Fibroblast of skin of right biceps (primary cell): ENCODE measurements at places on chromosomes 4 and X.

DNA sequence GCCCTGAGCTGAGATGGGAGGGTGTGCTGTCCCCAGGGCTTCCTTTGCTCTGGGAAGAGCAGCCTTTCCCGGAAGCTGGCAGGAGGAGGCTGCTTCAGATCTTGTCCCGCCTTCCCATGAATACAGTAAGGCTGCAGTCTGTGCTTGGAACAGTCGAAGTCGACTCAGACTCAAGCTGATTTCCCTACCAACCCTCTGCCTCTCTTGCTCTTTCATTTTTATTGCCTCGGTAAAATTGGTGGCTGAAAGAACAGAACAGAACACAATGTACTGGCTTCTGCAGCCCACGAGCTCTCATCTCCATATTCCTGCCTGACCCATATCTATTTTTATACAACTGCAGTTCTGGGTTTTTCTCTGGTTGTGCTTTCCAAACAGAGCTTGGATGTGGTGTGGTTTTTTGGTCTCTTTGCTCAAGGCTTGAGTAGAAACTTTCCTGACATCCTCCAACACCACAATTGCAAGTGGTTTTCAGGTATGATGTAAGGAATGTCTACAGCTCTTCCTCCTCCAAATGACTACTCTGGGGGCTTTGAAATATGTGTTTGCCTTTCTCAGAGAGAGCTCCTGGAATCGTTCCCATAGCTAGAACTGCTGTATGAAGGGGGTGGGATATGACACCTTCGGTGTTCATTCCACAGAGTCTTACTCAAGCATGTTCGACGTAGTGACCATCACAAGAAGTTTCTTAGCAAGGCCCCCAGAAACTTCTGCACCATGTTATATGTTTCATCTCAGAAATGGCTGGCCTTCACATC is 61.3 kb downstream of the ENPP6 start:
- peak; percentile 64 for DNase-seq

DNA sequence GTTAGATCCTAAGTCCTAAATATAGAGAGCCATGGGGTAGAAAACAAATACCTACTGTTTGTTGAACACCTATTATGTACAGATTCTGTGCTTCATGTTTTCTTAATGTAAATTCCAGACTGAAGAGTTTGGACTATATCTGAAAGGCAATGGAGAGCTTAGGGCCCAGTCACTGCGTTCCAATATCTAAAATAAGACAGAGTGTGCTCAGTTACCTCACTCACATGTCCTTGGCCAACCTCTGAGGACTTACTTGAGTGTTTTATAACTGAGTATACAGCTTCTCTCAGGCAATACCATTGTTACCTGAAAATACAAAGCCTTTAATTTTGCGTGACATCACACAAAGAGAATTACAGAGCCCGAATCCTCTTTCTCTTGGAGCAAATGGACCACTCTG is 53.2 kb downstream of the GRIA3 start:
- no peak for DNase-seq

- no peak for DNase-seq
Measured at GRCh38 chr4:41517121-41517520, 20.8 kb upstream of the LIMCH1 start.

DNA sequence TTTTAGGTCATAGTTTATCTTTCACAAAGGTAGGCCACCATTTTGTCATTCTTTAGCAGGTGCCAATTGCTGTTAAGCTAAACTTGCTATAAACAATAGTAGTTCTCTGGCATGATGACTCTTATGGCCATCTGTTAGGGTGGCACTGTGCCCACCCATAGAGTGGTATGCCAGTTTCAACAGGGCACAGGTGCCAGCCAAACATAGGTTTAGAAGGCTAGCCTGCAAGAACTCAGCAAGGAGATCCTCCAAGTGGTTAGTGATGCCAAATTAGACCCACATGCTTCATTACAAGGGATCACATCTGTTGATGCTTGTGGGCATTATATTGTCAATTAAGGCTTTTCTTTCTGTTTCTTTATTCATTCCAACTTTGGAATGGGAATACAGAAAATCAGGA is 204.5 kb downstream of the FMR1NB start:
- DNase-seq = no peak

- no peak for DNase-seq
Measured at GRCh38 chr4:90798948-90799347, 671.8 kb downstream of the CCSER1 start.

DNA sequence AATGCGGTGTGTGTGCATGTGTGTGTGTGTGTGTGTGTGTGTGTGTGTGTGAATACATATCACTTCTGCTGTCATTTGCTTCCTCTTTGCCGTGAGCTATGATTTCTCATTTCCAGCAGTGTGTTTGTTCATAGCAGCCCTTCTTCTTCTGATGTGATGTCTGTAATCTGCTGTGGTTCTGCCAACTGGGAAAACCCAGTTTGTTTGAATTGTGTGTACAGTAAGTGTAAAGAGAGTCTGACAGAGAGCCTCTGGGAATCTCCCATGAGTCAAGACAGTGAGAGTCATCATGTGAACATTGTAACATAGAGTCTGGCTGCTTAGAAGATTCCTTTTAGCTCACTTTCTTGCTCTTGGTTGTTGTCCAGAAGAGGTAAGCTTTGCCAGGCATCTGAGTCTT is 8.4 kb upstream of the NWD2 start:
- DNase-seq = no peak

DNA sequence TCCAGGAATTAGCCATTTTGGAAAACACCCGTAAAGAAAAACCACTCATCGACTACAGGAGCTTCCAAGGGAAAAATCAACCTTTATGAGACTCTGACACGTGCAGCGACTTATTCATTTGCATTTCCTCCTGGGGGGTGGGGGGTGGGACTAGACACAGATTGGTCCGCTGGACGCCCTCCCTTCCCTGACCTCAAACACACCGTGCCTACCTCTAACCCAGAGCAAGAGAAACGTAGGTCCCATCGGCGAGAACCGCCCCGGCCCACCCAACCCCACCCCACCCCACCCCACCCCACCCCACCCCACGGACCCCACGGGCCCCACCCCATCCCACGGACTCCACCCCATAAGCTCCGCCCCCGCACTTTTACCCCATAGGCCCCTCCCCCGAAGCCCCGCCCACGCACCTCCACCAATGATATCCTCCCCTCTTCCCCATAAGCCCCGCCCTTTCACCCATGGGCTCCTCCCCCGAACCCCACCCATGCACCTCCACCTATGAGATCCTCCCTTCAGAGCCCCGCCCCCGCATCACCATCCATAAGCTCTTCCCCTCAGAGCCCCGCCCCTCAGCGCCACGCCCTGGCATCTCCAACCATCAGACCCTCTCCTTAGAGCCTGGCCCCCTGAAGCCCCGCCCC is 1.1 kb downstream of the GTPBP6 start:
- no peak for DNase-seq

GRCh38 chrX:65769564-65770292 is 102.3 kb downstream of the MSN start:
- DNase-seq = no peak

GRCh38 chr4:109149836-109150235 is 152.6 kb downstream of the COL25A1 start:
- no peak for DNase-seq

GRCh38 chr4:114041117-114041475 is 61.6 kb upstream of the ARSJ start:
- DNase-seq = peak; percentile 76

DNA sequence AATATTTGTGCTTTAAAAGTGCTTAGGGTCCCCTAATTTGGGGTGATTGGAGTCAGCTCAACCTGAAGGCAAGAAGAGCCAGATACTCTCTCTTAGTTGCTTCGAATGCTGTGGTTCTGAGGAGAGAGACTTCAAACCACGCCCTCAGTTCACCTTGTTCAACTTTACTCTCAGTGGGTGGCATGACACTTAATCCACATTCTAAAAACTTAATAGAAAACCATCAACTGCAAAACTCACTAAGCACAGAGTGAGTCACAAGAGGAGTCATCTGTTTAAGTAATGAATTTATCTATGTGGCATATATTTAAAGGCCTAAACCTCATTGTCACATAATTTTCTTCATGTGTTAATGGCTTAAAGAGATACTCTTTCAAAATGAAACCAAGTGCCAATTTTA is 99.5 kb upstream of the SLC4A4 start:
- peak; percentile 76 for DNase-seq

DNA sequence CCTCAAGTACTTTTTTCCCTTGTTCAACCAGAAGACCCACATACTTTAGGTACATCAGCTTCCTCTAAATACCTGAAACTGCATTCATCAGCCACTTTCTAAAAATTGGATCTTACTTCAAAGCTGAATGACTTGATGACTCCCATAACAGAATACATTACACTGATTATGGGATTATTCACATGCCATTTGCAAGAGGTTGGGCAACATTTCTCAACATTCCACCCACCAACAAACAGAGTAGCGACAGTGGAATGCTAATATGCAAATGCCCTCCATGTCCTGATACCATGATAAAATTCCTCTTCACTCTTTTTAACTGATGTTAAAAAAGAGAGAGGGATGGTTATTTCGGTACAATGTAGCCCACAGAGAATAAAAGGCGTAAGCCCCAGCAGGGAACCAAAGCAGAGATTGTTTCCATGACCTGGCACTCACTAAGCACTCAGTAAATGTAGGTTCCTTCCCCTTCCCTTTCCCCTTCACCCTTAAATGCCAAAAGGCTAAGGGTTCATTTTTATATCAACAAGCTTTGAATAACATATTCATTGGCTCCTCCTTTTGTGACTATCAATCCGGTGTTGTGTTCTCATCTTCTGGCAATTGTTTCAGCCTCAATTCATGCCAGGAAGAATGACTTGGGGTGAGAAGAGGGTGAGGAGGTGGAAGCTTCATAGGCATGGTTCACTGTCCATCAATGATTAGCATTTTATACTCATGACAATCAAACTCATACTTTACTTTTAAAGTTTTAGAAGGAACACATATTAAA is 317.2 kb downstream of the DHX15 start:
- peak; percentile 83 for DNase-seq

DNA sequence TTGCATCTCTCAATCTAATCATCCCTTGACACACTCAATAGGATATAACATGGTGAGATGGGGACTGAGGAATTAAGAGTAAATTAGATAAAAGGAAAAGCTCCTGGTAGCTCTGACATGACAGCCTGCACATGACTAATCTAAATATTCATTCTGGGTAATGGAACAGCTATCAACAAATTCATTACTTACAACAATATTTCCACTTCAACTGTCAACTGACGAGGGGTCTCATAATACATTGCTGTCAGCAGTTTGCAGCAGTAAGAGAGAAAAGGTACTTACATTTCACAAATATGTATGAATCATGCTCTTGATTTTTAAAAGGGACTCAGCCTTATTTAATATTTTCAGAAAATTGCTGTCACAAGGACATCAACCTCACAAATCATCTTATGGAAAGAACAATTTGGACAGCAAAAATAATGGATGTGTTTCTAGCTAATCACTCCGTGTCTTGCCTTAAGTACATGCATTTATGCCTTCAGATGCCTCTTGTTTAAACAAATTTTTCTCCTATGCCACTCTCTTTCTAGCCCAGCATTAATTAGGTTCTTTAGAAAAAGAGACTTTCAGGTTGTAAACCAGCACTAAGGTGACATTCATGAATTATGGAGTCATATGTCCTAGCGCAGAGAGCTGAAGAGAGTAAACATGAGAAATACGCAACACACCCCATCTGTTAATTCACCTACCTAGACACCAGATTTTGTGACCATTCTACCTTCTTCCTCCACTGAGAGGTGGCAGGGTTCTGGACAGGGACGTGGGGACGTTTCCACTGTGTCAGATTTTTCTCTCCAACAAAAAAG is 99.6 kb upstream of the TMEM150C start:
- DNase-seq = peak; percentile 8

- DNase-seq = no peak
Measured at GRCh38 chrX:129653181-129653970, 1.4 kb downstream of the APLN start.

- DNase-seq = peak; percentile 46
Measured at GRCh38 chr4:11281720-11282119, 147.0 kb downstream of the HS3ST1 start.

GRCh38 chrX:100600758-100601157 is 16.0 kb downstream of the TNMD start:
- no peak for DNase-seq

GRCh38 chr4:94544811-94545210 is 93.1 kb downstream of the PDLIM5 start:
- DNase-seq = peak; percentile 43

DNA sequence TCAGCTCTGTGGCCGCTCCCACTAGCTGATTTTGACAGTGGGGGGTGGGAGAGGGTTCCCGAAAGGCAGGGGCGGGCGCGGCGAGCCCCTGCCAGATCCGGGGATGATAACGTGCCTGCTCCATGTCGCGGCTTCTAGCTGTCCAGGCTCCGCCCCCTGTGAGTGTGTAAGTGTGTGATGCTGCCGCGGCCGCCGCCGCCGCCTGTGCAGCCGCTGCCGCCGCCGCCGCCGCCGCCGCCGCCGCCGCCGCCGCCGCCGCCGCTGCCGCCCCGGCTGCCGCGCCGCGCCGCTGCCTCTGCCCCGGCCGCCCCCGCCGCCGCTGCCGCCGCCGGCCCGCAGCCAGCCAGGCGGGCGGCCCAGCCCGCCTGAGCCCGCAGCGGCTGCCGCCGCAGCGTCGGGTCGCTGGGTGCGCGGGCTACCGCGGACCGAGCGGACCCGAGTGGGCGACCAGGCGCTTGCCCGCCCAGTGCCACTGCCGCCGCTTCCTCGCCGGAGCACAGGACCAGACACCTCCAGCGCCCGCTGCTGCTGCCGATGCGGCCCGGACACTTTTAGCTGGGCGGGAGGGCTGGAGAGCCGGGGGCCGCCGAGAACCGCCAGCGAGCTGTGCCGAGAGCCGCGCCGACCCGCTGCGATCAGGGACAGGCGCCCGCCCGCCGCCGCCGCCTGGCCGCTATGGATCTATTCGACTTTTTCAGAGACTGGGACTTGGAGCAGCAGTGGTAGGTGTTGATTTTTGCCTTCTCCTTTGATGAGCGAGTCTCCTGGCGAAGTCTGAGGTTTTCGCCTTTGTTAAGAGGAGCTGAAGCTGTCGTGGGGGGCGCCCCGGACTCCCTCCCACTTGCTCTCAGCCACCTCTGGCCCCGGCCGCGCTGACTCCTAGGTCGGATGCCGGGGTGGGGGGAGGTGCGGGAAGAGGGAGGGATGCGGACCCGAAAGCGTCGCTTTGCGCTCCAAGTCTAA is at the start of gene AFF2:
Gene AFF2 (plus strand): TSS at position 195 of the 963 bp plus-strand sequence. CDS start 481 bp downstream, at position 676.
- DNase-seq = peak; percentile 65

- DNase-seq = peak; percentile 92
Measured at GRCh38 chr4:147831551-147832171, 99.8 kb downstream of the ARHGAP10 start.

GRCh38 chrX:9923357-9923756 is 43.8 kb upstream of the CLDN34 start:
- DNase-seq = no peak

DNA sequence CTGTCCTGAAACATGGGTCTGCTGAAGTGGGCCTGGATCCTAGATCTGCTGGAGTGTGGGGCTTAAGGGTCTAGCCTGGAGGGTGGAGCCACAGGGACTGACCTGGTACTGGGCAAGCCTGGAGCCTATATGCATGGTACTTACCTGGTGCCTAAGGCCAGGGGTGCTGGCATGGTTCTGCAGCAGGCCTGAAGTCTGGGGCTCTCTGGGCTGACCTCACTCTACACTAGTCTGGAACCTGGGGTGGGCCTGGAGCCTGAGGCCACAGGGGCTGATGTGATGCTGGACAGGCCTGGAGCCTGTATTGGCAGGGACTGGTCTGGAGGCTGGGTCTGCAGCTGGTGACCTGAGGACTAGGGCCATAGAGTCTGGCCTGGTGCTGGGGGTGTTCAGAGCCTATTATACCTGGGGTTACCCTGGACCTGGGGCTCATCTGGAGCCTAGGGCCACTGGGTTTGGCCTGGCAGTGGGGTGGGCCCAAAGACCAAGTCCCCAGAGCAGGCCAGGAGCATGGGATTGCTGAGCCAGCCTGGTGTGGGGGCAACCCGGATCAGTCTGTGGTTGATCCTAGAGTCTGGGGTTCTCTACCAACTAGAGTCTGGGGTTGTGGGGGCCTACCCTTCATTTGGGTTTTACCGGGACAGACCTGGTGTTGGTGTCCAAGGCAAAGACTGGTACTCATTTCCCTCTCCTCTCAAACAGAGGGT is 179.6 kb downstream of the SLC4A4 start:
- no peak for DNase-seq
